ENCODE measurements at places on chromosomes 12 and 14.

DNA sequence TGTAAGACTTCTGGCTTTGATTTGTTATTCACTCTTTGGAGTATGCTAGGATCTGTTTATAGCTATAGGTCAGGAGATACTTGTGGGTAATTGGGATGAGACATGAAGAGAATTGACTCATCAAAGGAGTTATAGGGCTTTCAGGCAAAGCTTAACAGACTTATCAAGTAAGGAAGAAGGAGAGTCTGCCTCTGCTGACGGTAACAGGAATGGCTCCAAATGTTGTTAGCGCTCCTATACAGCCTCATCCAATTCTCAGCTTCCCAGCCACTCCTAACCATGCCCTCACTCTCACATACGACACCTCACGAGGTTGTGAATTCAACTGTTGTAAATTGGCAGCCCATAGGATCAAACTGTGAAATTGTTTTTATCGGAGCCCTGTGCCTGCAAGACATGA, 140.5 kb downstream of the KCNA5 start:
- no peak for DNase-seq

DNA sequence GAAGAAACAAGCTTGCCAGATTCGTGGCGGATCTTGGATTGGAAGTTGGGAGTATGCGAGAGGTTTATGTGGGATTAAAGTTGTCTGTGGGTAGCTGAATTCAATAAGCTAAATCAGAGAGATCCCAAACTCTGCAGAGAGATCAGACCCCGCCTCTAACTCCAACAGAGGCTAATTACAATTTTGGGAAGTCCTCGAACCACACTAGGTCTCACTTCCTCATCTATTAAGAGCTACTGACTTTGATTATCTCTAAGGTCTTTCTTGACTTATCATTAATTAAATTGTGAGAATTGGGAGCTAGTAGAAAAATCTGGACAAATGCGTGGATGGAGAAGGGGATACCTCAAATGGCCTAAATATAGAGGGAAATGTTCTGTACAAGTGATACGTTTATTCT, 9.1 kb downstream of the NTF3 start:
- no peak for DNase-seq

- DNase-seq: no peak
Measured at GRCh38 chr12:49359671-49360070, 7.6 kb upstream of the SPATS2 start.

- DNase-seq: no peak
Measured at GRCh38 chr12:48678551-48679185, 3.4 kb downstream of the KANSL2 start.

DNA sequence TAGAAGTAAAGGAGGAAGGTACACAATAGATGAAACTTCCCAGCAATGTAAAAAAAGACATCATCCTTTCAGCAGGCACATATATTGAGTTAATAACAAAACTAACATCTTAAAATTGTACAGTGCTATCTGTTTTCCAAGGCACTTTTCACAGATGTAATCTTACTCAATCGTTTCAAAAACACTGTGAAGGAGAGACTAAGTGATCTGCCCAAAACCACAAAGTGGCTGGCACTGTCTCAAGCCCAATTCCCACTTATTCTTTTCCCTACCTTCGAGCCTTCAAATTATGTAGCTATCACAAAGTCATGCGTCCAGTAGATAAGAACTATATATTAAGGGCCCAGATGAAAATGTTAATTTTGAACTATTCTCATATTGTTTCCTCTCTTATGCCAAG, 193.6 kb upstream of the RASSF8 start:
- no peak for DNase-seq

DNA sequence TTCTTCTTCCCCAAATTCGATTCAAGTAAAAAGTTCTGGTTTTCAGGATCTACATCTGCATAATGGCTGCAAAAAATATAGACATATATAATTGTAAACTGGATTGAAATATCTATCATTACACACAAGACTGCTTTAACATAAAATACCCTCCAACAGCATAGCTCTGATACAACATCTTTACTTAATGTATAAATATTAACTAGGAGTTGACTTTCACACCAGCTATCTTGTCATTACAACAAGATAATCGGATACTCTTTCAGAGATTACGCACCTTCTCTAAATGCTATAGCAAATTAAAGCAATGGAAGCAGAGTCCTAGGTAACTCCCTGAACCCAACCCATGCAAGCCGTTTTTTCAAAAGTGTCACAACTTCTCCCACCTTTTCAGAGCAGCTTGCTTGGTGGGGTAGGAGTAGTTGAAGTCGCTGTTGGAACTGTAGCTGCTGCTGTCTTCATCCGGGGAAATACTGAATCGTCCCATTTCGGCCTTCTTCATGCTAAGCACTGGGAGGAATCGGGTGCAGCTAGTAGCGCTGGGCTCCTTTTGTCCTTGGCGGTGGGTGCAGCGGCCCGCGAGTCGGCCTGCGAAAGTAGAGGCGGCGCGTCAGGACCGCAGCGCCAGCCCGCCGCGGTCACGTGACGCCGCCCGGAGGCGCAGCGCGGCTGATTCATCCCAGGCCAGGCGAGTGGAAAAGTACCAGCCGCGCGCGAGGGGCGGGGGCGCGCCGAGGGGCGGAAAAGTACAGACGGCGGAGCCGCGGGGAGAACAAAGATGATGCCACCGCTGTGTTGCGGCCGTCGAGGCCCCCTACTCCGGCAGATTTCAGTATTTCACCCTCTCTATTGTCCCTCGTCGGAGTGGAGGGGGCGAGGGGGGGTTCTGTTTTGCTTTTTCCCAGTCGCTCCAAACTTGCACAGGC, 1.5 kb downstream of the SLC38A2 start:
- DNase-seq: peak; percentile 92

- DNase-seq: no peak
Measured at GRCh38 chr14:68952531-68953195, 26.4 kb downstream of the ACTN1 start.

GRCh38 chr12:91579516-91580263, 397.1 kb upstream of the DCN start:
- no peak for DNase-seq

GRCh38 chr12:1622406-1622805, 6.6 kb upstream of the WNT5B start:
- no peak for DNase-seq

GRCh38 chr12:57552306-57552651, 2.4 kb downstream of the KIF5A start:
- no peak for DNase-seq

- DNase-seq: no peak
Measured at GRCh38 chr12:32419520-32419960, 20.2 kb downstream of the FGD4 start.

DNA sequence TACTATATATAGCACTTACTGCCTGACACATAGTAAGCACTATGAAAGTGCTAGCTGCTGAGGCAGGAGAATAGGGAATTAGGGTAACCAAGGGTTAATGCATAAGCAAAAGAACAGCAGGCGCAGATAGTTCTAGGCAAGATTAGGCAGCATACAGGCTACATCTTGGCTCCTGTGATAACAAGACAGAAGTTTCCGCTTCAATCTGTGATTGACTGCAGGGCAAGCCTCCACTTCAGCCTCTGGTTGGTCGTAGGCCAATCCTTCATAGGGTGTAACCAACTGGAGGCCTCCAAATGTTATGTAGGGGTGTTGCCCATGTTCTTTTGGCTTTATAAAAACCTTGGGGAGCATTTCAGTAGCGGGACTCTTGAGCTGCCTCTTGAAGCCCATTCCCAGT, 46.9 kb downstream of the KLHL28 start:
- no peak for DNase-seq

All from head of caudate nucleus (tissue), 42 donors.